Esophagus squamous epithelium (tissue), 5 donors: ENCODE measurements at places on chromosomes 6 and 20.

DNA sequence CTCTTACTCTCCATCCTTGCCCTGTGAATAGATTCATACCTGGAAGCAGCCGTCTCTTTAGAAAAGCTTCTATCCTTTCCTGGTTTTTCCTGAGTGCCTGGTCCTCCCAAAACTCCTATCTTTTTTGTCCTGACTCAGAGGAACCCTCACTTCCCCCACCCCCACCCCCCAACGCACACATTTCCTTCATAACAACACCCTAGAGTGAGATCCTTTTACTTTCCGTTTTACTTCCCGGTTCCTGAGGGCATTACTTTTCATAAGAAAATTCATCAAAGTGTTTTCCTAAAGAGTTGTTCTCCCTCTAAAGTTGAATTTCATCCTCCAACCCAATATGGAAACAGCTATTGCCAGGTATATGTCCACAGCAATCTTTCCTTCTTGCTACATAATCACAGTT lies 327.0 kb downstream of the NRN1 start:
- DNase-seq: no peak

GRCh38 chr6:68649669-68650068 lies 14.6 kb downstream of the ADGRB3 start:
- DNase-seq: no peak

GRCh38 chr20:478010-478948 lies 15.9 kb upstream of the TBC1D20 start:
- DNase-seq: no peak

- no peak for DNase-seq
Observed at GRCh38 chr6:79787626-79788025, 156.5 kb downstream of the SH3BGRL2 start.

DNA sequence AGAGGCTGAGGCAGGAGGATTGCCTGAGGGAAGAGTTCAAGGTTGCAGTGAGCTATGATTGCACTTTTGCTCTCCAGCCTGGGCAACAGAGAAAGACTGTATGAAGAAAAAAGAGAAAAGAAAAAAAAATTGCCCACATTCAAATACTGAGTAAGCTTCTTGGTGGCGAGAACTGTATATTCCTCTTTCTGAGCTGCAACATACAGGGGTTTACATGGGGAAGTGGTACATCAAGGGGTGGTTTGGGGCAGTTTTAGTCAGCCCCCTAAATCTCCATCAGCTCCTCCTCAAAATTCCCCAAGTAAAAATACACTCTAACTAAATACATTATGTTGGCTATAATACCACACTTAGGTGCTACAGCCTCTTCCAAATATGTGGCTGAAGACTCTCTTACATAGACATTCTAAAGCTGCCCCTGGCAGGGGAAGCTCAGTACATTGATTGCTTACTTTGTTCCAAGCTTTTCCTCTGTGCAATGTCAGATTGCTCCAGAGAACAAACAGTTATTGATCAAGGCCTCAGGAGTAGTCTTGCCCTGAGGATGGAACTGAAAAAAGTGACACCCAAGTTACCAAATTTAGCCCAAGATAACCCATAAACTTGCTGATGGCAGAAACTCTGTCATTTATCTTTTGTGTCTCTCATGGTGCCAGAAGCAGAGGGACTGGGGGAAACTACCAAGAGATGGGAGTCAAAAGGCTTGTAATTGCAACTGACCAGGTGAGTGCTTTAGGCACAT lies 107.4 kb upstream of the RIPOR2 start:
- no peak for DNase-seq

DNA sequence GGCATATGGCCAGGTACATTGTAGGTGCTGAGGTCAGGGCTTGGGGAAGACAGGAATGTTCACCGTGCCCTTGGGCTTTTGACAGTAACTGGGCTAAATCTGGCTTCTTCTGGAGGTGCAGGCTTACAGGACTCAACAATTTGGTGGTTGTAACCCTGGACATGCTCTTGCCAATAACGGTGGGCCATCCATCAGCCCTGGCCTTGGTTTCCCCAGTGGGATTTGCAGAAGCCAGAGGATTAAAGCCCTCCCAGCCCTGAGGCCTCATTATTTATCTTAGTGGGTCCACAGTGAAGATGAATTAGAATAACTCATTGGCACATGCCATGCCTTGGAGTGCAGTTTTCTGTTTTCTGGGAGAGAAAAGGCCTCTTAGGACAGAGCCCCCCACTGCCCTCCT lies 44.0 kb downstream of the TOX2 start:
- no peak for DNase-seq

DNA sequence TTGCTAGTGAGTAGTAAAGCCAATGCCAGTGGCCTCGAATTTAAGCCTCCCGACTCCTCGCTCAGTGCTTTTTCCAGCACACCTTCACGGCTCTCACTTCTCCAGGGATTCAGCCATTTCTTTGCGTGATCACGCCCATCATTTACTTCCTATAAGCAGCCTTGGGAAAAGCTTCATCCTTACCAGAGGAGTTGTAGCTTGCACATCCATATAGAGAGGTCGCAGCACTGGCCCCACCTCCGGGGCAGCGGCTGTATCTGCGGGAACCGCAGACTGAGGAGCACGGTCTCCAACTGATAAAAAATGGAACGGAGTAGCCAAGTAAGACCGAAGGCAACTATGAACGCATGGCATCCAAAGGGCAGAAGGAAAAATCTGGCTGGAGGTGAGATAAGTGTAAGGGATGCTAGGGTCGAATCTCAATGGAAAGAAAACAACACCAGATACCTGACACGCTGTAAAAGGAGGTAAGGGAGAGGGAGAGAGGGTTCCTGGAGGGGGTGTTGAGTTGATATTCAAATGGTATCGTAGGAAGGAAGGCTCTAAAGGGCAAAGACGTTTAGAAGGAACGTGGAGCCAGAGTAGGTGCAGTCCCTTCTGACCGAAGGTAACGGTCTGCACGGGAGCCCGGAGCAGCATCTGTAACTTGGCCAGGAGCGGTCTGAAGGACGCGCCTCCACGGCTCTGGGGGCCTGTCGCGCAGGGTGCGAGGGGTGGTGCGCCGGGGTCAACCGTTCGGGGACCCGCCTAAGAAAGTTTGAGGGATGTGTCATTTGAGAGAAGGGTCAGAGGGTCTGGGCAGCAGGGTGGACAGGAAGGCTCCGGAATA lies 640 bp downstream of the NFS1 start:
- DNase-seq: no peak

DNA sequence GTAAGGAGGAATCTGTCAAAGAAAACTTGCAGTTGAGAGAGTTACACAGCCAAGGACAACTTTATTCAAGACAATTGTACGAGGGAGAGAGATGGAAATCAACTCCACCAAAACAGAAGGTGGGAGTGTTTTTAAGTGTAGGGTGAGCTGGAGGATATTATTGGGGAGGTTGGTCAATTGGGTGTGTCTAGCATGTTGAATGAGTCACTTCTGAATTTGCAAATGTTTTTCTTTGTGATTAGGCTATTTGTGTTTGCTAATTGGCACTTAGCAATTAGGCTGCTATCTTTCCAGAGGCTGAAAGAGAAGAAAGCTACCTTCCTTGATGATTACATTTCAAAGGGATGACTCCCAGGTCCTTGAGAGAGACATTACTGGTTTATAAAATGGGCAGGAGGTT lies 441.1 kb downstream of the MEI4 start:
- no peak for DNase-seq

- DNase-seq: no peak
Observed at GRCh38 chr6:127446356-127446755, 12.8 kb downstream of the KIAA0408 start.

- no peak for DNase-seq
Observed at GRCh38 chr6:28980852-28981430, 24.2 kb downstream of the ZNF311 start.

GRCh38 chr6:122712448-122713137 lies 66.9 kb upstream of the FABP7 start:
- DNase-seq: no peak

DNA sequence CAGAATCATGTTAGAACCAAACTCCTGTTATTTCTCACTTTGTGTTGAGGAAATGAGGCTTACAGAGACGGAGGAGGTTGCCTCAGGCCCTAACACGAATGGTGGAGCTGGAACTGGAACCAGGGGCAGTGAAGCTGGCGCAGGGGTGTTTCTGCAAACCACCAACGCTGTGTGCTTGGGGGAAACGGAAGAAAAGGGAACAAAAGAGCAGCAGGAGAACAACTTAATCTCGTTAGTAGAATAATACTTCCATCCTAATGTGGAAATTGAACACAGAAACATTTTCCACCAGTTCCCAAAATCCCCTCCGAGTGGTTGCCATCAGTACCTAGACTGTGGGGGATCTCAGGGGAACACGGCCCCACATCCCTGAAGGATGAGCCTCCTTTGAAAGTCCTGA lies 103.4 kb upstream of the FRMD1 start:
- no peak for DNase-seq

DNA sequence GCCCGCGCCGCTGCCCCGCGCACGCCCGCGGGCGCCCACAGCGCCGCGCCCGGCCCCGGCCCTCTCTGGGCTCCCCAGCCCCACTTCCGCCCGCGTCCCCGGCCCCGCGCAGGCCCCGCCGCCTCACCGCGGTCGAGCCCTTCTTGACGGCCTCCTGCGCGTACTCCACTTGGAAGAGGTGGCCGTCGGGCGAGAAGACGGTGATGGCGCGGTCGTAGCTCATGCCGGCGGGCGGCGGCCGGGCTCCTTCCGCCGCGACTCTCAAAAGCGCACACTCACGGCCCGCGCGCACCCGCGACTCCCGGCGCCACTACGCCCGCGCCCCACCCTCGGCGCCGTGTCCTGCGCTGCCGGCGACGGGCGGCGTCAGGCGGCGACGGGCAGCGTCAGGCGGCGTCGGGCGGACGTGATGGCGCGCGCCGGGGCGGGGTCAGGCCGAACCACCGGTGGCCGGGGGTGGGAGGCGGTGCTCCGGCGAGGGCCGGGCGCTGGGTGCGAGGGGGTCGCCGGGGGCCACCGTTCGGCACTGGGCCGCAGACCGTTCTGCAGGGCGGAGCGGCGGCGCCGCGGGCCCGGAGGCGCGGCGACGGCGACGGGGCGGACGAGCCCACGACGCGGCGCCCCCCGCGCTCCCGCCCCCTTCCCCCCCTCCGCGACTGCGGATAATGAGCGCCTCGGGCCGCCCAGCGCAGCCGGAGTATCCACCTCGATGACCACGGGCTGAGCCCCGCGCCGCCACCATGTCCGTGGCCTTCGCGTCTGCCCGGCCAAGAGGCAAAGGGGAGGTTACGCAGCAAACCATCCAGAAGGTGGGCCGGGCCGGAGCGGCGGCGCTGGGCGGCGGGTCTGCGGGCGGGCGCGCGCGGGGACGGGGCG lies at the start of the genes PSMA7 and SS18L1:
Gene PSMA7, minus strand, starts transcription at position 314 of the 876 bp plus-strand sequence. Its CDS starts 91 bp downstream, at position 223.
Gene SS18L1, plus strand, starts transcription at position 689 of the 876 bp plus-strand sequence. Its CDS starts 52 bp downstream, at position 741.
- DNase-seq: no peak

DNA sequence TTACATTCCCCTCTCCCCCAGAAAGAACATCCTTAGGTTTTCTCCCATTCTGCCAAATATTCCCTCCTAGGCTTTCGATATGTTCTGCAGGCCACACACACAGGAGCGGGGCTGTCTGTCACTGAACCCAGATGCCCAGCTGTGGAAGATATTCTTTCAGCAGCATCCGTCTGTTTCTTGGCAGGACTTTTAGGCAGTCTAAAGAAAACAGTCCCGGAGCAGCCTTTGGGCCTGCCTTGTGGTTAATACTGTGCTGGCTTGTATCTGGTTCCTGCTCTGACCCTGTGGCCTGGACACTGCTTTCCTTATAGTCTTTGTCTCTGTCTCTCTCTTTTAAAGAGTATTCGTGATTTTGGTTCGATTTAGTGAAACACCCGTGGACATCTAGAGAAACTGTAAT lies 94.6 kb upstream of the SUPT3H start:
- no peak for DNase-seq

- DNase-seq: no peak
Observed at GRCh38 chr6:83536647-83537589, 24.6 kb downstream of the PRSS35 start.

DNA sequence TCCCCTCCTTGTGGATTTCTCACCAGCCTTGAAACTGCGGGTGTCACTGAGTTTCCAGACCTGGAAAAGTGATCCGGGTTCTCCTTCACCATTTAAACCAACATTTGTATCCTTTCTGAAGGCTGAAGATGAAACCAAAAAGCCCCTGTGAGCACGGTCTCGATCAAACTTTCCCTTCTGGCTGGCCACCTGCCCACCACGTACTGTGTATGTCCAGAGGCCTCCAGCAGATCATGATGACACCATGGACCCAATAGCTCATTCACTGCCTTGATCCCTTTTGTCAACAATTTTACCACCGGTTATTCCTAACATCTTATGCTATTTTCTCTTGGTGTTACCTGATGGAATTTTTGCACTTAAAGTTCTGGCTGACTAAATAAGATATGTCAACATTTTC lies 15.6 kb downstream of the ULBP1 start:
- no peak for DNase-seq

DNA sequence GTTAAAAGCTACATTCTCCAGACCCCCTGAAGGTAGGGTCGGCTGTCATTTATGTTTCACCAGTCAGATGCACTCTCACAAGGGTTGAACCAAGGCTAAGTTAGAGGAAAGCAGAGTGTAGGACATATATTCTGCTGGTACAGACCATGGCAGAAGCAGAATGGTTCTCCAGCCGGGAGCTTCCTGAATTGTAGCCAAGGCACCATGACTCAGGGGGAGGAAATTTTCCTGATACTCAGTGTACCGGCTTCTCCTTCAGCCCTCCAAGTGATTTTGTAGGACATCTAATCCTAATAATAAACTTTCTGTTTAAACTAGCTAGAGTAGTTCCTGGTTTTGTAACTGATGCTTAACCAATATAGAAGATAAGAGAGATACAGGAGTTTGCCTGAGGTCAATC lies 14.2 kb upstream of the SLPI start:
- DNase-seq: no peak

GRCh38 chr6:20319520-20320357 lies 81.9 kb upstream of the E2F3 start:
- DNase-seq: peak; percentile 18

DNA sequence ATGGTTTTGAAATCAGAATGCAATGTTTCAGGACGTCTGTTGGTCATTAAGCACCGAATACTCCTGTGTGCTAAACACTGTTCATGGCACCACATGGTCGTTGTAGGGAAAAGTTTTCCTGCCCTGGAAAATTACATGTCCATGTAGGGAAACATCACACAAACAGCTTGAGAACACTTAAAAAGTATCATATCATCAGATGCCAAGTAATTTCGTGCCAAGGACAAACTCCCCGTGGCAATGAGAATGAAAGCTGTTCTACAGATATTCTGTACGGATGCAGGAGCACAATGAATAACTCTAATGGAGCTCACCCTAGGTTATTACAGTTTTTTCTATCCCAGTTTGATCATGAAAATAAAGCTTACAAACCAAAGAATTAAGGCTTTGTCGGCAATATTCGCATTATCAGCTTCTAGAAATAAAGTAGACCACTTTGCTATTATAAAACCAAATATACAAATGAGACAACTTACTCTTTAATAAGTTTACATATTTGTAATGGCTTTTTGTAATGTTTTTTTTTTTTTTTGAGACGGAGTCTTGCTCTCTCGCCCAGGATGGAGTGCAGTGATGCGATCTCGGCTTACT lies 4.6 kb upstream of the DST start:
- no peak for DNase-seq

GRCh38 chr6:138145402-138145801 lies 16.3 kb upstream of the ARFGEF3 start:
- no peak for DNase-seq

DNA sequence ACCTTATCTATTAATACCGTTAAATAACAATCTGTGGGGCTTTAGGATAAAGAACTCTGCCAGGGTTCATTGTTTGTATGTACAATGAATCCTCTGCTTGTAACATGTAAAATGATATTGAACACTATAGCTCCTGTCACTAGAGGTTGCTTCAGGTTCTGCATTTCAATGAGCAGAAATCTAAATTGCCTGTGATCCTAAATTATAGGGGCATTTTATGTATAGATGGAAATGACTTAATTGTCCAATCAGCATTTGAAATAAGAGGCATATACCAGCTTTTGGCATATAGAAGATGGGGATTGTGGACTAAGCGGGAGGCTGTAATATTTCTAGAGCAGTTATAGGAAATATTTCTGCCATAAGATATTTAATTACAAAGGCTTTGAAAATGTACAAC lies 2.0 kb downstream of the NCOA3 start:
- no peak for DNase-seq
